ENCODE measurements at places on chromosomes 5 and 9.

GRCh38 chr9:92158097-92158601 is 42.9 kb upstream of the SPTLC1 start:
- no peak for DNase-seq

DNA sequence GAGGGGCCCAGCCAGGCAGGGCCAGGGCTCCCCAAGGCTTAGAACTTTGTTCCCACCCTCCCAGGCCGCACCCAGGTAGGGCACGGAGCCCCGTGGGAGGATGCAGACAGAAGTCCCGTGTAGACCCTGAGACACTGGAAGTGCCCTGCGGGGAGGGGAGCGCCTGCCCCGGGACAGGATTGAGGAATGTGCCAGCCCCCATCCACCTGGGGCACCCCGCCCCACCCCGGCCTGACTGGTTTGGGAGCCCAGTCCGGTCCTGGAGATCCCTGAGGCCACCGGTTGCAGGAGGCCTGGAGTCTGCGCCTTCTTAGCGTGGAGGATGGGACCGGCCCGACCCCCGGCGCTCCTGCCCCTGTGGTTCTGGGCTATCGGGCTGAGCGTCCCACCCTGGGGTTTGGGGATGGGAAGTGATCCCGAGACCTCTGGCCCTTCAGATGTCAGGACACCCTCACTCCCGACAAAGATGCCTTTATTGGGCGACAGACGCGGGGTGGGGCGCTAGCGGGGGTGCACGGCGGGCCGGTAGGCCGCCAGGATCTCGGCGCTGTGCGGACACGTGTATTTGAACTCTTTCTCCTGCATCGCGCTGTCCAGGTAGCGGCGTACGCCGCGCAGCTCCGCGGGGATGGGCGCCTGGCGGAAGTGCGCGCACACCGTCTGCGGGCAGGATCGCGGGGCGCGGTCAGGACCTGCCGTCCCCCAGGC is 2.0 kb downstream of the CLIC3 start:
- no peak for DNase-seq

GRCh38 chr9:107888773-107889227 is 399.2 kb upstream of the KLF4 start:
- DNase-seq = no peak

DNA sequence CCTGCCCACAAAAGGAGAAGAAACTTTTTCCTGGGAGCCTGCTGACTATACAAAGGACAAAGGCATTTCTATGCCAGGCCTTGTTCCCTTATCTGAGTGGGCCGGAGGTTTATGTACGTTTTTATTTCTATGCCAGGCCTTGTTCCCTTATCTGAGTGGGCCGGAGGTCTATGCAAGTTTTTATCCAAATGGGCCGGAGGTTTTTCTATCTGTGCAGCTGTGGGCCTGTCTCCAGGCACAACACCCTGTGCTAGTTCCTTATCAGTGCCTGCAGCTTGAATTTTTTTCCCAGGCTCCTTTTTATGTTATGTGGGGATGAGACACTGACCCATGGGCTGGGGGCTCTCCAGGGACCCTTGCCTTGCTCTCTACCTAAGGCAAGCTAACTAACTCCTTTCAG is 5.5 kb downstream of the SLC25A2 start:
- no peak for DNase-seq

DNA sequence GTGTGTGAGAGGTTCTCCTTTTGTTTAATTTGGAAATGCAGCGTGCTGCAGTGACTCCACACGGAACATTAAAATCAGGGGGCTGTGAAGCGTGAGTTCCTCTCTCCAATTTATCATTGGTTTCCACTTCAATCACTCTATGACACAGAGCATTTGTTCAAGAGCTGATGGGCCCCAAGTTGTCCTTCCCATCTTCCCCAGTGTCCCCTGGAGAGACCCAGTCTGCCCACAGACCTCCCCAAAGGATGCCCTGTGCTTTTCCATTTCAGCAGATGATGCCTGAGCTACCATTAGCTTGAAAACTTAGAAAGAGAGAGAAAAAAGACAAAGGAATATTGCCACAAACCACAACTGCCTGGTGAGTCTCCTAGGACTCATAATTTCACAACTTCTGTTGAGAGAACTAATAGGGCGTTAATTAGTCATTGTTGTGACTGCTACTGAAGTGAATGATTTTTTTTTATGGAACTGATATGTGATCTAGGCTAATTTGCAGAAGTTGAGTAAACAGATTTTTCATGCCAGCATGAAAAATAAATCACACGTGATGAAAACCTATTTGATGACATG is 772.7 kb downstream of the SEMA5A start:
- DNase-seq = no peak

DNA sequence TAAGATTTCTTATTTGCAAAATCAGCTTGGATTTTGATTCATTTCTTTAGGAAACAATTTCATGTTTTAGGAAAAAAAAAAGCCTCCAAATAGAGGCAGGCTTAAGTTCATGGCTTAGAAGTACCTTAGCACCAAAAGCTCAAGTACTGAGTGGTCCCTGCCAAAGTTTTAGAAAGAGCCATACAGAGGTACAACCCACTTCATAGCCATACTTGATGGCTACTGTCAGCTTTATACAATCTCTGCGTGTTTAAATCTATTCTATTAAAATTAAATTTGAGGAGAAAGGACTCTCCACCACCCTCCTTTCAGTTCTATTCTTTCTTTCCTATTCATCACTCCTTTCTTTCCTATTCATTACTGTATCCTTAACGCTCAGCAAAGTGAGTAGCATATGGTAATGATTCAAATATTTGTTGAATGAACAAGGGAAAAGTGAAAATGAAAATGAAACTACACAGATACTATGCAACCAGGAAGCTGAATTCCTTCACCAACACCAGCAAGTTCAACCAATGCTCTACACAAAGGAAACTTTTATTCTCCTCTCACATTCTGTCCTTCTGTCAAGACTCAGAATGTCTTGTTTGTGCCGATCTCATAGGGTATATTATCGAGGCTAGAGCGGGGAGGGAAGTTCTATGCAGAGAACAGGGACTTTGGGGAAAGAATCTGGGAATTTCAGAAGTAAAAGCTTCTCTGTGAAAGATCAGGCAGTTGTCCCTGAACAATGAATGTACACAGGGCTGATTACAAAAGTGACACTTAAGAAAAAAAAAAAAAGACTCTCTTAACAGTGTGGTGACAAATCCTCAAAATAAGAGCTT is 138.6 kb upstream of the SPEF2 start:
- DNase-seq = peak; percentile 83

- no peak for DNase-seq
Observed at GRCh38 chr5:147957901-147958300, 51.6 kb upstream of the C5orf46 start.
